RPMI7951 (cell line): ENCODE measurements at places on chromosomes 13 and 19. TPM values are rescaled to one million over a fixed set of nuclear protein-coding genes. Genes with fewer than 3 reads are reported as not detected.

DNA sequence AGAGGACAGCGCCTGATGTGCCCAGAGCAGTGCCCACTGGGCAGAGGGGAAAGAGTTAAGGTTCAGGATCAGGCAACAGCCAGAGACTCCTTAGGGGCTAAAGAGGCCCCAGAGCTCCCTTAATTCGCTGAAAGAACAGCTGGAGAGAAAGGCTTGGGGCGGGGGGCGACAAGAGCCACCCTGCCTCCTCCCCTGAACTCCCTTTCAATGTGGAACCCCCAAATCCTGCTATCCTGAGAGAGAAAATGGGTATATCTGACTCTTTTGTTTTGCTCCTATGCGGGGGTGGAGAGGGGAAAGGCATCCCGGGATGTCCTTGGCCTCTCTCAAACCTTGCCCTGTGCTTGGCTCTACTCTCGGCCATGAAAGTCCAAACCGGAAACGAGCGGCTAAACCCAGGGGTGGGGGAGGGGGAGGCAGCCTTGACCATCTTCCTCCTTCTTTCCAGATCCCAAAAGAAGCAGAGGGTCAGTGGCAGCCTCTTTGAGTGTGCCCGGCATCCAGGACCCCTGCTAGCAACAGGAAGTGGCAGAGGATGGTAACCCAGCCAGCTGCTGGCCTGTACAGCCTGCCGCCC, 4.7 kb downstream of the PRKACA start:
- DNase-seq: no peak

- no peak for DNase-seq
Measured at GRCh38 chr19:5895409-5895808, 8.2 kb downstream of the NDUFA11 start.

- no peak for DNase-seq
Measured at GRCh38 chr19:44675521-44675920, 4.2 kb downstream of the CEACAM19 start.

DNA sequence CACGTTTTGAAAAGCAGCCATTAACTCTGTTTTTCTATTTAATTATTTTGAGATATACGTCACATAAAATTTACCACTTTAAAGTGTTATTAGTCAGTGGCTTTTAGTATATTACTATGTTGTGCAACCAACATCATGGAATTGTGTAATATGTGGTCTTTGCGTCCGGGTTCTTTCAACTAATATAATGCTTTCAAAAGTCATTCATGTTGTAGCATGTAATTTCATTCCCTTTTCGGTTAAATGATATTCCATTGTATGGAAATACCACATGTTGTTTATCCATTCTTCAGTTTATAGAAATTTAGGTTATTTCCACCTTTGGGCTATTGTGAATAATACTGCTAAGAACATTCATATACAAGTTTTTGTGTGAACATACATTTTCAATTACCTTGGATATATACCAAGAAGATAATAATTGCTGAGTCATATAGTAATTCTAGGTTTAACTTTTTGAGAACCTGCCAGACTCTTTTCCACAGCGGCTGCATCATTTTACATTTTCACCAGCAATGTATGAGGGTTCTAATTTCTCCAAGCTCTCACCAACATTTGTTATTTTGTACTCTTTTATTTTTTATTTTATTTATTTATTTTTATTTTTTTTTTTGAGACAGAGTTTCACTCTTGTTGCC, 28.1 kb upstream of the CLDN10 start:
- DNase-seq: no peak

DNA sequence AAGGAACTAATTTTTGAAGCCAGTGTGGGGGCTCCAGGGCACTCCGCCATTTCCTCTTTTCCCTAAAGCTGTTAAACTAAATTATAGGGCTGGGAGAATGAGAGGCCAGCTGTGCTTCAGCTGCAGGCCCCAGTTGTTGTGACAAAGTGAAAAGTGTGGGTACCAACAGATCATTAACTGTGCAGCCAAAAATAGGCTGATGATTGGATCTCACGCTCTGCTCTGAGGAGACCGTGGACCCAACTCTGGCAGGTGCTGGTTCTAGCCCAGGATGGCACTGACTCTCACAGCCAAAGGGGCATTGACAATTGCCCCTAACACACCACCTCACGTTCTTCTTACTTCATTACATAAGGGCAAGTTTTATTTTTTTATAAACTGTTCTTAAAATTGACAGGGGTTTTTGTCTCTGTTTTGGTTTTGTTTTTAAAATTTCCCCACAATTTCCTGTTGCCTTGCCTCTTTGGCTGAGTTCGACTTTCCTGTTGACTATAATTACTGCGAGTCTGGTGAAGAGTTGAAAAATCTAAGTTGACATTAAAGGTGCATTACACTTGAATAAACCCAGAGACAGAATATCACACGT, 391.0 kb downstream of the FGF9 start:
- no peak for DNase-seq

- no peak for DNase-seq
Measured at GRCh38 chr19:1097810-1098176, 2.6 kb upstream of the POLR2E start.

GRCh38 chr19:1389033-1389940, 5.6 kb downstream of the NDUFS7 start:
- no peak for DNase-seq

GRCh38 chr19:49395581-49396407, 7.7 kb downstream of the KASH5 start:
- DNase-seq: no peak

Gene SYNE4
- total RNA-seq: not detected in 2 replicates

Gene MISP
- total RNA-seq: not detected in 2 replicates

Gene PPFIA3
- total RNA-seq: 8.3 and 10.4 TPM in 2 replicates
